ENCODE measurements at places on chromosomes 7 and 10.

GRCh38 chr7:48875045-48875916 lies 49.1 kb upstream of the CDC14C start:
- DNase-seq, result no peak

GRCh38 chr10:26805567-26806245 lies 55.1 kb downstream of the ABI1 start:
- DNase-seq, result no peak

DNA sequence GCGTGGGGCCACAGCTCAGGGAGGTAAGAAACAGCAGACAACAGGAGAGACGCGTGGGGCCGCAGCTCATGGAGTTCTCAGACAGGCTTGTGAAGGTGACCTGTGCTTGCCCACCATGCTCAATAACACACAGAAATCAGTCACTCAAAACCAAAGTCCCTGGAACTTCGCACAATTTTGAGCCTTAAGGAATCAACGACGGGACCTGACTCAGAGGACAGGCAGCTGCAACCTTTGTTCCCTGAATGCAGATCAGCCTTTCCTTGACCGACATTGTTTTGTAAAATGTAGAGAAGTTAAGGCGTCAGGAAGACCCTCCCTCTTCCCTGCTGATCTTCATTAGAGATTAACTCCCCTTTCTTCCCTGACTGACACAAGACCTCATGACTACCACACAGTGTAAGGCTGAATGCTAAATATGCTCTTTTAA lies 8.5 kb upstream of the KNDC1 start:
- no peak for DNase-seq

- no peak for DNase-seq
These were observed 124.7 kb downstream of the CNOT4 start for GRCh38 chr7:135385209-135385608.

- DNase-seq, result peak; percentile 90
These were observed 86.3 kb downstream of the RNF216 start for GRCh38 chr7:5694912-5695726.

DNA sequence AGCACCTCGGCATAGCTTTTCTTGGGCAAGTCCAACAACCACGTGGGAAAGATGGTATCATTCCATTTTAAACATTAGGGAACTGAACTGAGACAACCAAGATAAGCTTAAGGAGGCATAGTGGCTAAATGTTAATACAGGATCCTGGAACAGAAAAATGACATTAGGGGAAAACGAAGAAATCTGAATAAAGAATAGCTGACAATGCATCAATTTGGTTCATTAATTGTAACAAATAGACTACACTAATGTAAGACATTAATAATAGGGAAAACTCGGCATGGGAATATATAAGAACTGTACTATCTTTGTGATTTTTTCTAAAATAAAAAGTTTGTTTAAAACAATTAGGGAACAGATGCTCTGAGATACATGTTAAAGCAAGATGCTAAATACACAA lies 165.4 kb downstream of the JAZF1 start:
- DNase-seq, result no peak

DNA sequence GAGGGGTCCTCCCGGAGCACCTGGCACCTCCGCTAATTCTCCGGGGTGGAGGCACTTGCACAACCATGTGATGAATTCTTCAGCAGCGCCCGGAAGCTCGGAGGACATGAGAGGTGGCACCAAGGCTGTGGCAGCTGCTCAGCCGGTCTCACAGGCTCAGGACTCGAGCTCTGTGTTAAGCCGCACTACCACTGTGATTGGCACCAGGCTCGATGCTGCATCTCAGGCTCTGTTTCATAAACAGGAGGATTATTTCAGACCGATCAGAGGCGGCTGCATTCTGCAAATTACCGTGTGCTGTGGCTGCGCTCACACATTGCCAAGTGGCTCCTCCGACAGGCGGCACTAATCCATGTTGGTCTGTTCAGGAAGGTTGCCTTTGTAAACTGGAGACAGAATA lies 495.2 kb downstream of the DNAJB6 start:
- DNase-seq, result no peak

DNA sequence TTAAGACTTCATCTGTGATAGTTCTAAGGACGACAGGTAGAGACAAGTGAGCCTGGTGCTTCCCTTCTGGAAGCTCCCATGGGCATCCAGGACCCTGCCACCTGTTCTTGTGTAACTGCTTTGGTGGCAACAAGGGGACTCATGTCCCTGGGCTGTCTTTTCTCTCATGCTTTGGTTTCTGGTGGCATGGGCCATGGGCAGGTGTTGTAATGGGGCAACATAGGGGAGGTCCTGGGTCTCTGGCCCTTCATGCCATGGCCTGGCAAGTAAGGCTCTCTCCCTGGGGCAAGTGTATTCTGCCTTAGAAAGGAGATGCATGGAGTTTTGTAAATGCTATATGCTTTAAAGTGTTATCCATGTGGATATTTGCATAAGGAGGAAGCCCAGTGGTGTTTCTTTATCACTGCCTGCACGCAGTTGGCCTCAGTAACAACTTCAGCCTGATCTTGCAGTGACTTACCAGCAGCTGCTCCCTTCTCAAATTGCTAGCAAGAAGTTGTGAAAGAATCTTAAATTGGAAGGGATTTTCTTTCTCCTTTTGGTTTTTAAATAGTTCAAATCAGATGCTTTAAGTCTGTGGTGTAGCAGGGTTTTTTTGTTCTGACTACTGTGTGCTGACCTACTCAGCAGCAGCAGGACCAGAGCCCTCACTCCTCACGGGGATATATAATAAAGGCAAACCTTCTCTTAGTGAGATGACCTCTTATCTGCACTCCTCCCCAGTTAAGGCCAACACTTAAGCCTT lies 39.9 kb downstream of the OGDH start:
- no peak for DNase-seq

GRCh38 chr7:98899816-98900215 lies 21.5 kb downstream of the TRRAP start:
- DNase-seq, result no peak

GRCh38 chr7:106598663-106599342 lies 62.2 kb downstream of the CCDC71L start:
- peak; percentile 68 for DNase-seq

DNA sequence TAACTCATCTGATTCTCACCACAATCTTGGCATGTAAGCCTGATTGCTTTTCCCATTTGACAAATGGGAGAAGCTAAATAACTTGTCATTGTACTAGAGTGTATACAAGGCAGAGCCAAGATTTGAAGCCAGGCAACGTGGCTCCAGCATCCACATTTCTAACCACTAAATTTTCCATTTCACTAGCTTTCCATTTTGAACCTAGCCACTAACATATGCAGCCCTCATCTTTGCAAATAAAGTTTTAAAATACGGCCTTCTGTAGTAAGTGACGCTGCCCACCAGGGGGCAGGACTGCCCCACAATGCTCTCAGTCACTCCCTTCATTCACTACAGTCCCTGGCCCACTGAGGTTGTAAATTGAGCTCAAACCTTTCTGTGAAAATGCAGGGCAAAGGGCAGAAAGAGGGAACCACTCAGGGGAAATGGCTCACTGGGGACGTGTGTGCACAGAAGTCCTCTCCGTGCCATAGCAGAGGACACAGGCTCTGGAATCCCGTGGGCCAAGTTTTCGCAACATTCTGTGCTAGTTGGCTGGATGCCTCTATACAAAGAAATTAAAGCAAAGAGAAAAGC lies 315.7 kb downstream of the TNS3 start:
- DNase-seq, result peak; percentile 76

DNA sequence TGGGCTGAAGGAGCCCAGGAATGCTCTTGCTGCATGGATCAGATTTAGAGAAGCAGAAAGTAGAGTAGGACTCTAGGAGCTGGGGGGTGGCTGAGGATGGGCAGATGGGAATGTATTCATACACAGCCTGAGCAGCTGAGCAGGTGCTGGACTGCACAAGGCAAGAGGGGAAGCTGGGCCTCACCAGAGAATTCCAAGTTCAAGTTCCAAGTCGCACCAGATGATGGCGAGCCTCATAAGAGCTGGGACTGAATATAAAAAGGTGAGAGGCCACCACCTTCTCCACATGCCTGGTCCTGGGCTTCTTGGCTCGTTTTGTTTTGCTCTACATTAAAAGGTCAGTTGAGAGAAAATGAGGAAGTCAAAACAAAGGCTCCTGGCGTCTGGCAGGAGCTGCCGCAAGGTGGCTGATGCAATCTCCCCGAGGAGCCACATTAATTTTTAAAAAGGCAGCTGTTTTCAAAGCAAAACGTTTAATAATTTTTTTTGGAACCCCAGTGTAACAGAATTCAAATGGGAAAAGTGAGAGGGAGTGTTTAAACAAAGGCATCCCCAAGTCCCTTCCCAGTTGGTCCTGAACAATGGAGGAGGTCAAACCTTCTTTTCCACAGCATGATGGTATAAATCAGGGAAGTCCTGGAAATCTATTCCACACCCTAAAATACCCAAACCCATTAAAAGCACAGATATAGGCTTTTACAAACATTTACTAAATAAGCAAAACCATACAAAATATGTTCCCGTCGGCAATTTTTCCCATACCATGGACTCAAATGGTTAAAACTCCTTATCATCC lies 9.5 kb downstream of the CYREN start:
- no peak for DNase-seq

GRCh38 chr10:35822316-35822715 lies 180.2 kb upstream of the FZD8 start:
- peak; percentile 95 for DNase-seq

- no peak for DNase-seq
These were observed 67.0 kb downstream of the GSDME start for GRCh38 chr7:24690251-24690650.

DNA sequence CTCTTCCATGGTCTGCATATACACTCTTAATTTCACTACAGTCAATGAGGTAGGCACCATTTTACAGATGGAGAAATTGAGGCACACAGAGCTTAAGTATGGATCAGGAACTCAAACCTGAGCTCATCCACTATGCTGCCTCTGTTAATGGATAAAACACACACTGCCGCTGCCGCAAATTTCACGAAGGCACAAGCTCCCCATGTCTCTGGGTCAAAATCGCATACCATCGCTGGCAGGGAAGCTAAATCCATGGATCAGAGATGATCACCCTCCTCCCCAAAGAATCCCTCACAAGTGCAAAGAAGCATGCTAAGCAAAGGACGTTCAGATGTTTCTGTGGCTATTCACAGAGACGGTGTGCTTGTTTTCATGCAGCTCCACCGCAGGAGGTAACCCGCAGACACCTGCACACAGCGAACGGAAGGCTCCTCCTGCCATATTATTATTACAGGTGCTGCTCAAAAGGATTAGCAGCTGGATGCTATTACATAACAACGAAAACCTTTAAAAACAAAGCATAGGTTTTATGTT lies 109.3 kb downstream of the UBE2H start:
- DNase-seq, result no peak

DNA sequence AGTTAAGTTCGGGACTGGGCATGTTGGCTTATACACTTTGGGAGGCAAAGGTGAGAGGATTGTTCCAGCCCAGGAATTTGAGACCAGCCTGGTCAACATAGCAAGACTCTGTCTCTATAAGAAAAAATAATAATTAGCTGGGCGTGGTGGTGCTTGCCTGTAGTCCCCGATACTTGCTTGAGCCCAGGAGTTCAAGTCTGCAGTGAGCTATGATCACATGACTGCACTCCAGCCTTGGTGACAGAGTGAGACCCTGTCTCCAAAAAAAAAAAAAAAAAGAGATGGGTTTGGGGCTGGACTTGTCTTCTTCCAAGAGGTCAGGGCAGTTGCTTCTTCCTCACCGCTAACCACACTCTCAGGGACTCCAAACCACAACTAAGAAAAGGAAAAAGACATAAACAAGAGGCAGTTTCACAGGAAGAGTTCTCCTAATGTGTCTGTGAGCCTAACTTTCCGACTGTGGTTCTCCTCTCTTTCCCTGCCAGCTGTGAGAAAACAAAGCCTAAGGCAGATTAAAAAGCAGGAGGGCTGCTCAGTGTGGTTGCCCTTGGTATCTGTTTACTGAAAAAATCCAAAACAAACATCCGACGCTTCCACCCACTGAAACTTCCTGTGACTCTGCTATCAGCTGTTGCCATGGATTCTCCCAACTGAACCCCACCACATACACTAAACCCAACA lies 2.4 kb upstream of the SERPINE1 start:
- DNase-seq, result no peak

GRCh38 chr10:52440612-52441285 lies 126.7 kb downstream of the DKK1 start:
- no peak for DNase-seq

- no peak for DNase-seq
These were observed 220.5 kb downstream of the CDK14 start for GRCh38 chr7:90816511-90817142.

- no peak for DNase-seq
These were observed 348.8 kb downstream of the GALNT17 start for GRCh38 chr7:71480791-71481190.

- no peak for DNase-seq
These were observed 27.9 kb upstream of the CUL1 start for GRCh38 chr7:148670807-148671206.

DNA sequence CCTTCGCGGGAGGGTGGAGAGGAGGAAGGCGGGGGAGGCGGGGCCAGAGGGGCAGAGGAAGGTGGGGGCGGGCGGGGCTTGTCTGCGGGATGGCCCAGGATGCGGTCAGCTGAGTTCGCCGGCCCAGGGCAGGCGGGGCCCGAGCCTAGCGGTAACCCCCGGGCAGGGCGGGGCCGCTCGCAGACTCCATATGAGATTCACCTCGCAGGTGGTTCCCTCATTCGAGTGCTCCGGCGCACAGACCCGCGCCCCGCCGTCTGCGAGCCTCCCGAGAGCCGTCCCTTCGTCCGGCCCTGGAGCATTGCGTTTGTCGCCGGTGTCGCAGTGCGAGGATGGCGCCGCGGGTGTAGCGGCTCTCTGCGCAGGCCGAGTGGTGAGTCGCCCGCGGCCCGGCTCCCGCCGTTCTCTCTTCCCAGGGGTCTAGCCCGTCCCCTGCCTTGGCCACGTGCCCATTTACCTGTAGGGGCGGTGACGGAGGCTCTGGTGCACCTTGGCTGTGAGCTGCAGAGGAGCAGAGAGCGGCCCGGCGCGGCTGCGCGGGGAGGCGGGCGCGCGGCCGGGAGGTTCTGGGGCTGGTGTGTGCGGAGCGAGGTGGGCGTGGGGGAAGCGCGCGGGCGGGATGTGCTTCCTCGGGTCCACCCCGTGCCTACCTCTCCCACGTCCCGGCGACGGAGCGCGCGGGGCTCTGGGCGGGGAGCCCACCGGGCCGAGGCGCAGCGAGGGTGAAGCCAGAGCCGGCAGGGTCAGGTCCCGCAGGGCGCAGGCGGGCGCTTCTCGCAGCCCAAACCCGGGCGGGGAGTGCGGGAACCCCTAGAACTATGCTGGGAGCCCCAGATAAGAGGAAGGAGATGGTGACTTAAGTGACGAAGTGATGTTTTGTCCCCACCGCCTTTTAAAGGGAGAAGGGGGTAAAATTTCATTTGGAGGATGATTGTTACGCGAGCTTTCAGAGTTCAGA lies at the start of gene UPP1:
Gene UPP1, plus strand, starts transcription at position 220 of the 958 bp plus-strand sequence. CDS start 5,519 bp downstream, outside the sequence.
- DNase-seq, result peak; percentile 97

DNA sequence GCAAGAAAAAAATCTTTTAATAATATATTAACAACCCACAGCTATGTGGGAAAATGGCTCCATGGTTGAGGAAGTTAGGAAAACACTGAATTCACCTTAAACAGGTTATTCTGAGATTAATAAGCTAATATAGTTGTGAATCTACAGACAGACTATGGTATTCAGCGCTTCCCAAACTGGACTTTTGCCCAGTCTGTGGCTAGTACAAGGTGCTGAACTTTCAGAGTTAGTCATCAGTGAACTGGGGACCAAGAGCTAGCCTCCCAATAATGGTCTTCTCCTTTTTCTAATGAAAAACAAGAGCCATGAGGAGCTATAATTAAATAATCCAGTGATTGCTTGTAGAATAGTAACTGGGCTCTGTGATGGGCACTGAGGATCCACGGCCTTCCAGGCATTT lies 65.3 kb downstream of the FRMPD2 start:
- DNase-seq, result no peak

GRCh38 chr10:71380841-71381240 lies 15.9 kb upstream of the CDH23 start:
- no peak for DNase-seq

- no peak for DNase-seq
These were observed 13.4 kb downstream of the ARPC1B start for GRCh38 chr7:99387912-99388311.

All from sigmoid colon (tissue), 7 donors.